Stimulated activated CD8-positive, alpha-beta memory T cell treated with anti-CD3 and anti-CD28 coated beads, Interleukin-7, amount 100 ng/mL, for 1 hour (primary cell): ENCODE measurements at places on chromosomes 2 and 18.

GRCh38 chr2:201960305-201960704, 73.3 kb upstream of the FZD7 start:
- no peak for DNase-seq

DNA sequence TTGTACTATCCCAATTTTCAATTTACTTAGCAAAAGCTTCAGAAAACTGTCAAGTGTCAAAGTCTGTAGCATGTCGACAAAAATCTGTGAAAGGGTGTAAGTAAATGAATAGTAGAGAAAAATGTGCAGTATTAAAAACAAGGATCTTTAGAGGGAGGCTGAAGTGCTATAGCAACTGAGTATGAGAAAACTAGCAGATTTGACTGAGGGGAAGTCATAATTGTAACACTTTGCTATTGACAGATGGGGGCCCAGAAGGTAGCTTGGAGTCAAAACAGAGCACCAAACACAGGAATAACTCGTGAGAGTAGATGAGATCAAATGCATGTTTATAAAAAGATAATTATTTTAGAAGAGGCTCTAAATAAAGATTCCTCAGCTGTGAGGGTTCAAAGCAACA, 657.7 kb downstream of the TMEM182 start:
- DNase-seq: no peak

GRCh38 chr2:207763303-207763917, 6.3 kb downstream of the FZD5 start:
- DNase-seq: no peak

DNA sequence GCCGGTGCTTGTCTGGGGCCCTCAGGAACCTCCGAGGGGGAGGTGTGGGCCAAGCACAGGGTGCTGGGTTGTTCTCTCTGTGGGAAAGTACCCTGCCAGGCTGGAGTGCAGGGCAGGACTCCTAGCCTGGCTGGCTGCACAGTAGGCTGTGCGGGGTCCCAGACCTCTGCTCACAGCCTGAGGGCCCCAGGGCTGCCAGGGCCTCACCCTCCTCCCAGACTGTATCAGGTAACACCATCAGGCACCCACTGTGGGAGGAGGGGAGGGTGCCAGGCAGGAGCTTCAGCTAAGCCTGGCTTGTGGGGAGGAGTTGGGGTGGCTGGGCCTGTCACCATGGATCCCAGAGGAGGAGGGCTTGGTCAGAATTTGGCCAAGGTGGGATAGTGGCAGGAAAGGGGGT, 211.9 kb upstream of the SMAD2 start:
- no peak for DNase-seq

DNA sequence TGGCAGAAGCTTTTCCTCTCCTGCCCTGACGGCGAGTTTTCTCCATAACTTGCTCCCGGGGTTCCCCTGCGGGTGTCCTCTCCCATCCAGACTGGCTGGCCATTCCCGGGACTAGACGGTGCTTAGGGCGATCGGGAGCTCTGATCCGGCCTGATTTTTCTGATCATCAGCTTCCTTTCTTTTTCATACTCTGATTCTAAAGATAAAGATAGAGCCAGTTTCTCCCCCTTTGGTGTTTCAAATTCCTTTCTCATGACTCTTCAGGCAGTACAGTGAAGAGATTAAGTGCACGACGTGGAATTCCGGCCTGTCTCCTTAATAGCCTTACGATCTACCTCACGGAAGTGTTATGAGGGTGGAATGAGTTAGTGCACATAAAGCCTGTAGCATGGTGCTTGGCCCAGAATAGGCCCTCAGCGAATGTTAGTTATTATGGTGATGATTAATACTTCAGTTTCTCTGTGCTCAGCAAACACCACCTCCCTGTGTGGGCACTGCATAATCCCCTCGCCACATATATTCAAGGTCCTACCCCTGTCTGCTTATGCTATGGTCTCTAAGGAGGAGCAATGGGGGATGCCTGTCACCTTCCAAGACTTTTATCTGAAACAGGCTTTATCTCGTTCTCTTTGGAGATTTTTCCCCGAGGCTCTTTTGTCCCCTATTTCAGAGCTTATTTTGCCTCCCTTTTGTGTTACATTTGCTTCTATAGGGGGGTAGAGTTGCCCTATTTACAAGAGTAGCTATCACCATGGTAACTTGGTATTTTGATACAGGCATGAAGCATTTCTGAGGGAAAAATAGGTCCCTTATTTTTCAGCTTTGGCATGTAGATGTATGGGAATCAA, 254.8 kb downstream of the CDH2 start:
- no peak for DNase-seq

DNA sequence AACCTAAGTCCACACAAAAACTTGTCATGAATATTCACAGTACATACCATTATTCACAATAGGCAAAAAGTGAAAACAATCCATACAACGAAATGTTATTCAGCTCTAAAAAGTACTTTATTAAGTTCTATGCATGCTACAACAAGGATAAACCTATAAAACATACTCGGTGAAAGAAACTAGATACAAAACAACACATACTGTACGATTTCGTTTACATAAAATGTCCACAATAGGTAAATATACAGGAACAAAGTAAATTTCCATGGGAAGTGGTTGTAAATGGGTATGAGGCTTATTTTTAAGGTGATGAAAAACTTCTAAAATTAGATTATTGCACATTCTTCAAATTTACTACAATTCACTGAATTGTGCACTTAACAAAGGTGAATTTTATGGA, 8.0 kb downstream of the DSC3 start:
- DNase-seq: no peak

DNA sequence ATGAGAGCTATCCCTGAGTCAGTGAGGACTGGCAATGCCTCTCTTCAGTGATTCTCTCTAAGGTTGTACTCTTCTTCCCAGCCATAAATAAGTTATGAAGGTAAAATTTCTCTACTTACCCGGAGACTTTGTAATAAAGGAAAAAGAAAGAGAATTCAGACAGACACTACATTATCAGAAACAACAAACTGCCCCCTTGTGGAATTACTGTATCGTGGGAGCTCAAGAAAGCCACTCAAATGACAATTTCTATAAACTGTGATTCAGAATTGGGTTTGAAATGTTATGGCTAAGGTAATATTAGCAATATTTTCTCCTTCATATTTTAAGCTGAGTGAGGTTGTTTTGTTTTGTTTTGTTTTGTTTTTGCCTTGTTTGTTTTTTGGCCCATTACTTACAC, 155.8 kb upstream of the TANK start:
- DNase-seq: no peak

DNA sequence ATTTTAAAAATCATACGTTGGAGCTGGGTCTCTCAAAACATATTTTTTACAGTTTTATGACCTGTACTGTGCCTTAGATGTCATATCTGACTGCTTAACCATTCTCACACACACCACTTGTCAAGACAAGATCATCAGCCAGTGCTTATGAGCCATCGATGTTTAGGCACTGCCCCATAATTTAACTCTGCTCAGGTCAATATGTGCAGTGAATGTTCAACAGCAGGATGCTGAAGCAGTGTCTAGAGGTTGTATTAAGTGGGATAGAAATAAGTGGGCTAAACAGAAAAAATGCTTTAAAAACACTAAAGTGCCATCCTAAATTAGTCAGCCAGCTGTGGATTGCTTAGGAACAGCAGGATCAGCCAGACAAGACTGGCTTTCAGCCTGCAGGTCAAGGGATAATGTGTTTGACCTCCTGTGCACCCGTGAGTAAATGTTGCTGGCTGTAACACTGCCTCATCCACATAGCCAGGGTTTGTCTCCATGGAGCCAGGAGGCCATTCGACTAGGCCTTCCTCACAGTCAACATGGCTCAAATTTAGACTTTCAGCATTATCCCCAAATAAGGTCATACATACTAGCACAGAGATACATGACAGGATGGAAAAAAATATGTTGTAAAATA, 139.0 kb upstream of the NXPH2 start:
- no peak for DNase-seq

DNA sequence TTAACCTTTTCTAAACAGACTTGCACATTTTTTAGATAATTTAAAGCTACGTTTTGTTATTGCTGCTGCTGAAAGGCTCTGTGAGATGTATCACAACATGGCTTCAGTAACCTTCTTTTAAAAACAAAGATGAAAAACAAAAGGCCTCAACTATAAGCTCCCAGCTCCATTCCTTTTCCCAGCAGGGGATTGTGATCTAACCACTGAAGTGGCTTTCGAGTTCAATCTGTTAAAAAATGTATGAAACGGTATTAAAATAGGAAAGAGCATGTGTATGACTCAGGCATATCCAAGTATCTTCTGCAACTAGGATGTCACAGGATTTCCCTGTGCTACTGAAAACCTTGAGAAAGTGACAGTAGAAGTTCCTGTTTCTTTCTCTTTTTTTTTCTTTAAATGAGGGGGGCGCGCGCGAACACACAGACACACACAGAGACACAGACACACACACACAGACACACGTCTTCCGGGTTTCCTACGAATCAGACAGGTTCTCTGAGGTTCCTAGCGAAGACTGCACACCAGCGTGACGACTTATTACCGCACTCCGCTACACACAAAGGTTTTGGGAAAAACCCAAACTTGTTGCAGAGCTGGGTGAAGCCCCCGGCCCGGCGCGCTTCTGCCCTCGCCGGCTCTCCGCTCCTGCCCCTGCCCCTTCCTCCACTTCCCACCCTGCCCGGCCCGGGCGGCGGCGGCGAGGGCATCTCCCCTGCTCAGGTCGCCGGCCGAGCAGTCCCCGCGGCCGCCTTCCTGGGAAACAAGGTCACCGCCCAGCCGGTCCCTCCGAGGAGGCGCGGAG, 86.8 kb downstream of the RBMS1 start:
- peak; percentile 44 for DNase-seq

- no peak for DNase-seq
These were observed 31.5 kb downstream of the MRPL33 start for GRCh38 chr2:27803046-27803445.

GRCh38 chr2:11457935-11458334, 8.0 kb downstream of the E2F6 start:
- no peak for DNase-seq

GRCh38 chr2:19932928-19933327, 31.1 kb upstream of the TTC32 start:
- DNase-seq: no peak

DNA sequence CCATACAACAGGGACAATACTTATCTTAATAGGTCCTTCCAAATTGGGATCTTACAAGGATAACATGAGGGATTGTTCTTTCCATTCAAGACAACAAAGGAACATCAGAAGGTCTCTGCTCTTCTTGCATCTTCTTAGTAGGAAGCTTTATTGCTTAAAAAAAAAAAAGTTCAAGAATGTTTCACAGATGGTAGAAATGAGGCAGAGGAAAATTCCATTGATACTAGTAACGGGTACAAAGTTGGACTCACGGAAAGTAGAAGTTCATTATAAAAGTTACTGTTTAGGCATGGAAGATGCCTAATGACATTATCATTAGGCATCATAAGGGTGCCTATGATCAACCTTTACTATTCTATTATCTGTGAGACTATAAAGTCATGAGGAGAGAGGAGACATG, 136.2 kb downstream of the LAMA3 start:
- no peak for DNase-seq

DNA sequence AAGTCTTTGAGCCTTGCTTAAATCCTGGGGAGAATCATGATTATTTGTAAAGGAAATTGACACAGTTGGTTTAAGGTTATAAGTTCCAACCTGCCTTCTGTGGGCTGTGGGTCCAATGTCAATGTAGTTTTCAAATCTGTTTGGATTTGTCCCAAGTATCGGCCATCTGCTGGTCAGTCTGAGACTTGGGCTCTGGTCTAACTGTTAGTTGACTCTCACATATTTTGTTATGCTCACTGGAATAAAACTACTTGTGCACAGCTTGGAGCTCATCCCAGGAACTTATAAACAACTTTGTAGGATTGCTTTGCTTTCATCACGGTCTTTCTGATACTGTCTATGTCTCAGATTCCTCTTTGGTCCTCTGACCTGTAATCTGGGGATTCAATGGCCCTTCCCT, 1026.2 kb upstream of the ZEB2 start:
- no peak for DNase-seq

- DNase-seq: no peak
These were observed 355.6 kb downstream of the NBAS start for GRCh38 chr2:15205562-15205961.

- no peak for DNase-seq
These were observed 7.1 kb downstream of the DSG1 start for GRCh38 chr18:31325051-31325450.

DNA sequence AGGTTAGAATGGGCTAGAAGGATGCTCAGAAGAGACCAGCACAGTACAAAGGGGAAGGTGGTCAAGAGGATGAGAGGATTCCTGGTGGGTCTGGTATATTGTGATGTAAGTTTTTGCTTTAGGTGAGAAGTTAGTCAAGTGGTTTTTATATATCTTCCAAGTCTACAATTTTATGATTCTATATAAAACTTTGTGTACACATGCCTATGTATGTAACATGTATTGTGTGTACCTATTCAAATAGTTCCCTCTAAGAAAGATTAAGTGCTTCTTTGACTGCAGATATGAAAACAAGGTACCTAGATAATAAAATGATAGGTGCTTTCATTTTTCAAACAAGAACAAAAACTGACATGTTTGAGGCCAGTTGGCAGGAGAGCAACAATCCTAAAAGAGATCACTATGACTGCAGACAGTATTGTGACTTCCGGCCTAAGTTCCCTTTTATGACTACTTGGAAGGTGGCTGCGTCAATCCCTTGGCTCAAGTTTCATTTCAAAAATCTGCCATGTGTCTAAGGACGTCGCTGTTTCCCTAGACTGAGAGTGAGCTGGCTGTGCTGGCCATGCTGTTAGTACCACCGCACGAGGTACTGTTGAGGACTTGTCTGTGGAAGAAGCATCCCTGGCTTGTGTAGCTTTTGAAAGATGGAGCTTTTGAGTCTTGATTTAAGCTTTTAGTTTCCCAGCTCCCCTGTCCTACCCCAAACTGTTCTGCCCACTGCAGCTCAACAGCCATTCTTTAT, 123.1 kb downstream of the PRPF40A start:
- no peak for DNase-seq

DNA sequence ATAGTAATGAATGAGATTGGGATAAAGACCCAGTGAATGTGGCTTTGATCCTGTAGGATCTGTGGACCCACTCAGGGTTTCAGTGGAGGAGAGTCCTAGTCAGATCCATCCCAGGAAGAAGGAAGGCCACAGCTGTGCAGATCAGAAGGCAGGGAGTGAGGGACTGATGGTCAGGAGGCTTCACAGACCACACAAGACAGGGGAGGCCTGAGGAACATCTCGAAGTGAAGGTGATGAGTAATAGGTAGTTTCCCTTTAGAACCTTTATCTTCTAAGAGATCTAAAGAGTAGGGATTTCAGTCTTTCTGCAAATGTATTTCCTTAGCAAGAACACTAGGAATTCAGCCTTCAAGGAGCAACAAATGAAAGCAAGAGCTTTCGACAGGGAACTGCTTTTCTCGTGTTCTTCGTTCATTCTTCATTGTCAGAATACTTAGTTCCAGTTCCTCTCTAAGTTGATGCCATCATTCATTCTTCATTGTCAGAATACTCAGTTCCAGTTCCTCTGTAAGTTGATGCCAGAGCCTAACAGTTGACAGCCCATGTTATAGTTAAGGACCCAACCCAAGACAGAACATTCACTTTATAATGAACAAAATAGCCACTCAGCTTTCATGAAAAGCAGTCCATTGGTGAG, 150.2 kb upstream of the EPAS1 start:
- DNase-seq: no peak

GRCh38 chr2:110869472-110870446, 137.4 kb downstream of the ACOXL start:
- DNase-seq: no peak
